ENCODE measurements at places on chromosomes 2 and 18.

GRCh38 chr2:238160206-238161129, 1.7 kb downstream of the ERFE start:
- H3K27me3 ChIP-seq, result no peaks in the 10 kb centered on the region
- H3K27ac ChIP-seq, result no peak overlapping the region
- H3K4me3 ChIP-seq, result no peak overlapping the region

DNA sequence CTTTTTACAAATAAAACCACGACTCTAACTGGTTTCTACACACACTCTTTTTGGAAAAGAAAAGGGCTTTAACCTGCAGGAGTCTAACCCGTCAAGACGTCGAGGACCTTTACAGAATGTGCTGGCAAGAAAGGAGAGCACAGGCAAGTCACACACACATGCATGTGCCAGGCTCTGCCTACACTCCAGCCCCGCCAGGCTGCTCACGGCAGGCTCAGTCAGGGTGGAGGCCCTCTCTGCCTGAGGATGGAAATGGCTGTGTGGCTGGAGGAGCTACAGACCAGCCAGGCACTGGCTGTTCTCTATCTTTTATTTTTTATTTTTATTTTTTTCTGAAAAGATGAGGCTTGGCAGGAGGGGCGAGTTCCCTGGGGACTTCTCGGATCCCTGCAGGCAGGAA, 10.2 kb downstream of the SIX3 start:
- no peak overlapping the region for H3K27ac ChIP-seq
- H3K4me1 ChIP-seq, result peaks cover 18% of the 10 kb centered on the region
- DNase-seq, result no peak
- peaks cover 16% of the 10 kb centered on the region for H3K27me3 ChIP-seq
- H3K4me3 ChIP-seq, result no peak overlapping the region

- H3K27me3 ChIP-seq, result no peaks in the 10 kb centered on the region
- H3K4me1 ChIP-seq, result no peaks in the 10 kb centered on the region
- H3K27ac ChIP-seq, result no peak overlapping the region
- H3K4me3 ChIP-seq, result no peak overlapping the region
Measured at GRCh38 chr18:48656582-48656981, 117.8 kb downstream of the CTIF start.

DNA sequence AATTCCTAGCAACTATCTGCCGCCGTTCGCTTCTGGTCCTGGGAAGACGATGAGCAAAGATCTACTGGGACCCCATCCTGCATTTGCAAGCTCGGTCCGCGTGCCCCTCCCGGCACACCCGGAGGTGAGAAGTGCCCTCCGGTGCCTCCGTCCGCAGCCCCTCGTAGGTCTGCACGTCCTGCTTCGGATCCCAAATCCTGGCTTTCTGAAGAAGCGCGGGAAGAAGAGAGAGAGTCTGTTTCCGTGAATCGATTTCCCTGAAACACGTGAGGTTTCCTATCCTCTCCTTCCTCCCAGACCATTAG, 5.0 kb upstream of the OSR1 start:
- H3K27me3 ChIP-seq, result peaks cover 14% of the 10 kb centered on the region
- H3K27ac ChIP-seq, result no peak overlapping the region
- no peak for DNase-seq
- H3K4me3 ChIP-seq, result peak overlapping the region; percentile 35

GRCh38 chr2:203693242-203693879, 13.1 kb upstream of the CD28 start:
- H3K36me3 ChIP-seq, result no peaks in the 10 kb centered on the region
- no peaks in the 10 kb centered on the region for H3K27me3 ChIP-seq
- peaks cover 24% of the 10 kb centered on the region for H3K4me1 ChIP-seq

DNA sequence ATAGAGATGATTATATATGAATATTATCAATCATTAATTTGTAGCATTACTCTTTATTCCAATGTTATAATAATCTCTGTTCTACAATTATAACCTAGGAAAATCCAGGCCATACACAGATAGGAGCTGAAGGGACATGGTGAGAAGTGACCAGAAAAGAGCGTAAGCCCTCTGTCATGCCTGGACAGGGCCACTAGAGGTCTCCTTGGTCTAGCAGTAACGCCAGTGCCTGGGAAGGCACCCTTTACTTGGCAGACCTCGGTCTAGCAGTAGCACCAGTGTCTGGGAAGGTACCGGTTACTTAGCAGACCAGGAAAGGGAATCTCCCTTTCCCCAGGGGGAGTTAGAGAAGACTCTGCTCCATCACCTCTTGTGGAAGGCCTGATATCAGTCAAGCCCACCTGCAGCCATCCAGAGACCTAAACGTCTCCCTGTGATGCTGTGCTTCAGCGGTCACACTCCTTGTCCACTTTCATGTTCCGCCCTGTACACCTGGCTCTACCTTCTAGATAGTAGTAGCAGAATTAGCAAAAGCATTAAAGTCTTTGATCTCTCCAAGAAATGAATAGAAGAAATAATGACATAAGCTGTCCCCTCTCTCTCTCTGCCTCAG, 447.5 kb upstream of the FSIP2 start:
- H3K4me3 ChIP-seq, result no peak overlapping the region
- peak; percentile 50 for DNase-seq
- H3K27ac ChIP-seq, result no peak overlapping the region
- H3K27me3 ChIP-seq, result no peaks in the 10 kb centered on the region

GRCh38 chr2:127177617-127178263, 42.4 kb downstream of the CYP27C1 start:
- no peak overlapping the region for H3K4me3 ChIP-seq
- H3K27ac ChIP-seq, result no peak overlapping the region

- DNase-seq, result no peak
- no peak within 1 kb of the TSS for H3K4me3 ChIP-seq
- no peak within 1 kb of the TSS for H3K27ac ChIP-seq
- H3K36me3 ChIP-seq, result no peaks in the 10 kb centered on the region
- H3K4me1 ChIP-seq, result no peaks in the 10 kb centered on the region
- H3K27me3 ChIP-seq, result no peaks in the 10 kb centered on the region
Measured at GRCh38 chr2:97713296-97714083, at the start of gene ZAP70. TSS of gene ZAP70 (plus strand) at chr2:97713576. CDS start at chr2:97724037, 10,461 bp downstream.

GRCh38 chr2:833180-833579, 117.5 kb upstream of the SNTG2 start:
- no peaks in the 10 kb centered on the region for H3K36me3 ChIP-seq
- H3K4me1 ChIP-seq, result peaks cover 11% of the 10 kb centered on the region
- H3K27me3 ChIP-seq, result no peaks in the 10 kb centered on the region

DNA sequence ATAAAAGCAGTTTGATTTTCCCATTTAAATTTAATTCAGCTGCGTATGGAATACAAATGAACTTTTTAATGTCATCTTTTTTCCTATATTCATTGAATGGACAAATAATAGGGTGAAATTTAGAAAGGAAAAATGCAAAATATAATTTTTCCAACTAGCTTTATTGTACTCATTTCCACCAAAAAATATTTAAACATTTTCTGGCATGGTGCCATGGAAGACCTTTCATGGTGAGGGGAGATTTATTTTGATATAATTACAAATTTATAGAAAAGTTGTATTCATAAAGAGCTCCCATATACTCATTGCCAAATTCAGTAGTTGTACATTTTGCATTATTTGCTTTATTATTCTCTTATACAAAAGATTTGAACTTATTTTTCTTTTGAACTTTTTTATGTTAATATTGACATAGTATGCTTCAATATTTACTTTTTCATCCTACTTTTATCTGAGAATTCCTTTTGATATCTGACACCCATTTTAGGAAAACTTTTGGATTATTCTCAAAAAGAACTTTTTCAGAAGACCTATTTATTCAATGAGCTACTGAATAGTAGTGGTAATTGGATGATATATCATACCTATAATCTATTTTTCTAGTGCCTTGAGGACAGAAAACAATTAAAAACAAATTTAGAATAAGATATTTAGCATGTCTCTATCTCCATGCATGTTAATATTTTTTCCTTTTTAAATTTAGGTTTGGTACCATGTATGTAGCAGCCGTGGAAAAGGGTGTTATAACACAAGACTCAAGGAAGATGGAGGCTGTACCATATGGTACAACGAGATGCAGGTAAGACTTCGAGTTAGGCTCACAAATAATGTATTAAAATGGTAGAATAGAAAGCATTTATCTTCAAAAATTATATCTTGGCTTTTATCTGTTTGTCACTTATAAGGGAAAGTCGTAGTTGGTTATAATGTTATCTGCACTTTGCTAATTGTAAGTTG, 37.5 kb downstream of the DDX1 start:
- peaks cover 41% of the 10 kb centered on the region for H3K36me3 ChIP-seq
- H3K4me1 ChIP-seq, result no peaks in the 10 kb centered on the region
- H3K27me3 ChIP-seq, result no peaks in the 10 kb centered on the region
- no peak overlapping the region for H3K4me3 ChIP-seq

- peaks cover 22% of the 10 kb centered on the region for H3K4me1 ChIP-seq
- no peak overlapping the region for H3K27ac ChIP-seq
- no peaks in the 10 kb centered on the region for H3K36me3 ChIP-seq
- no peak for DNase-seq
Measured at GRCh38 chr2:148875387-148876051, 492 bp downstream of the KIF5C start.

GRCh38 chr18:49764032-49764431, 49.3 kb downstream of the ACAA2 start:
- H3K36me3 ChIP-seq, result no peaks in the 10 kb centered on the region
- H3K27me3 ChIP-seq, result no peaks in the 10 kb centered on the region
- peaks cover 14% of the 10 kb centered on the region for H3K4me1 ChIP-seq
- DNase-seq, result peak; percentile 98
- no peak overlapping the region for H3K27ac ChIP-seq

GRCh38 chr18:78049281-78049680, 799.6 kb downstream of the GALR1 start:
- H3K4me1 ChIP-seq, result no peaks in the 10 kb centered on the region
- H3K4me3 ChIP-seq, result no peak overlapping the region
- H3K27ac ChIP-seq, result no peak overlapping the region
- no peaks in the 10 kb centered on the region for H3K27me3 ChIP-seq
- no peaks in the 10 kb centered on the region for H3K36me3 ChIP-seq

DNA sequence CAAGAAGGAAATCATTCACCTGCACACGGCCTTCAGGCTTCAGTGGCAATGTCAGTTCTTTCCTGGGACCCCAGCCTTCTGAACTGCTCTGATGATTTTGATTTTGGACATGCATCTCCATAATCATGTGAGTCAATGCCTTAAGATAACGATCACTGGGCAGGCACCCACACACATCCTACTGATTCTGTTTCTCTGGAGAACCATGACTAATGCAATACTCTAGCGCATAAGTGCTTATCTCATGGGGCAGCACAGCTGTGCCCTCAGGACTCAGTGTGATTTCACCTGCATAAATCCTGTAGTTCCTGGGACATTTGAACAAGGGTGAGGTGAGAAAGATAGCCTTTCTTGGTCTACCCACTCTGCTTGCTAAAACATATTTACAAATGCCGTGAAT, 144.6 kb downstream of the AKAIN1 start:
- DNase-seq, result no peak
- no peak overlapping the region for H3K4me3 ChIP-seq
- H3K36me3 ChIP-seq, result no peaks in the 10 kb centered on the region
- no peak overlapping the region for H3K27ac ChIP-seq
- H3K4me1 ChIP-seq, result no peaks in the 10 kb centered on the region

DNA sequence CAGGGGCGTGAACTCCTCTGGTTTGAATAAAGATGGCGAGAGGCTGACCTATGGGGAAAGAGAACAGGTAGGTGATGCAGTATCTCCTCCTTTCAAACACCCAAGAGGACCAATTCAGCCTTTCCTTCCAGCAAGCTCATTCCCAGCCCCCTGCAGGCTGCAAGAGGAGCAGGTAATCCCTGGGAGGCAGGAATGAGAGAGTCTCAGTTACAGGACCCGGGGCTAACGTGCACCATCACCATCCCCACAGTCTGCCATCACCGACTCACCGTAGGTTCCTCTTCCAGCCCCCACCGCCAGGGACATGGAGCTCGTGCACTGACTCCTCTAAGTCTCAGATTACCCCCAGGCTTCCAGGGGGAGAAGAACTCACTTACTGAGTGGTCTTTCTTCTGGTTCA, 26.7 kb downstream of the XDH start:
- no peaks in the 10 kb centered on the region for H3K27me3 ChIP-seq
- H3K4me1 ChIP-seq, result no peaks in the 10 kb centered on the region
- H3K36me3 ChIP-seq, result no peaks in the 10 kb centered on the region

DNA sequence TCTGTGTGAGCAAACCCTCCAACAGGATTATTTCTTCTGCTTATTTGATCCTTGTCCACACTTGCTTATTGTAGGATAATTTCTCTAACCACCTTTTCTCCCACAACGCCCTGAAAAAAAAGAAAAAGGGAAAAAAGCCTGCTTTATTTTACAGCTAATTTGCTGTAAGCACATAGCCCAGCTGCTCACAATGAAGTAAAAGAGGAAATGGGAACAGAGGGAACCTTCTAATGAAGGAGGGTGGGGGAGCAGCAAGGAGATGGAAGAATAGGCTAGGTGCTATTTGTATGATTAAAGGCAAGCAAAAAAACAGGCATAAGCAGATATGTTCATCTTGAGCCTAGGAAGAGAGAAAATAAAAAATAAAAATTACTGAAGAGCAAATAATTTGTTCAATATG, 331.6 kb downstream of the TXNL1 start:
- no peaks in the 10 kb centered on the region for H3K27me3 ChIP-seq
- DNase-seq, result no peak
- no peak overlapping the region for H3K27ac ChIP-seq
- H3K4me1 ChIP-seq, result no peaks in the 10 kb centered on the region

DNA sequence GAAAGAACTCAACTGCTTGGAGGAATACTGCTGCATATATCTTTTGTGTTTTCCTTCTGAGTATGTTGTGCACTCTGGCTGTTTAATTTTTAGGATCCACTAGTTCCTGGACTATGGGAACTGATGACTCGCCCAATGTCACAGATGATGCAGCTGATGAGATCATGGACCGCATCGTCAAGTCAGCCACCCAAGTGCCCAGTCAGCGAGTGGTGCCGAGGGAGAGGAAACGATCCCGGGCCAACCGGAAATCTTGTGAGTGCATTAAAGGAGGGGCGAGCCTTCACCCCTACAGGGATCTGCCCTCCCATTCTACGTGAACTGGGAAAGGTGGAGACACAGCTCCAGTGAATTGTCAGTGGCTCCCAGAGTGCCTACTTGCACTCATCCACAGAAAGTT, 59.6 kb downstream of the TPGS2 start:
- H3K36me3 ChIP-seq, result no peaks in the 10 kb centered on the region
- H3K4me3 ChIP-seq, result no peak overlapping the region
- no peaks in the 10 kb centered on the region for H3K27me3 ChIP-seq
- H3K27ac ChIP-seq, result no peak overlapping the region

DNA sequence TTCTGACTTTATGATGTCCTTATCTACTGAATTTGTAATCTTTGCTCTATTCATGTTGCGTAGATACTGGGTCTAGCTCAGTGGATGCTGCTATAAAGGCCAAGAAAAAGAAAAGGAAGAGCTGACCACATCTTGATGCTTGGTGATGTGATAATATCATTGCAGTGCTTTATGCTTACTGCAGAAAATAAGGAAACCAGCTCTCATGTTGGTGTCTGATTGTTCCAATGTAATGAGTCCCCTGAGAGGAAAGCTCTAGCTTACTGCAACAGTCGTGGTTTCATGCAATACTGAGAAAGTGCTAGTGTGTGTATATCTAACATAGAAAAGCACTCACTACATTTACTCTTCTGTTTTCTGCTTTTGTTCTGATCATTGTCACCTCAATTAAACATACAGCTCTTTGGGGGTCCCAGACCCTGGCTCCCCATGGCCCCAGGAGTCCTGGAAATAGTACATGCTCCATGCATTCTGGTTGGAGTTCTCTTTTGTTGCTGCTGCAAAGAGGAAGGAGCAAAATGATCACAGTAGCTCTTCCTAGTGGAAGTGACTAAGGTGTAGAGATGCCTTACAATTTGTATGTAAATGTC, 338.8 kb downstream of the CYRIA start:
- no peak overlapping the region for H3K27ac ChIP-seq
- H3K27me3 ChIP-seq, result no peaks in the 10 kb centered on the region
- H3K4me3 ChIP-seq, result no peak overlapping the region
- H3K36me3 ChIP-seq, result no peaks in the 10 kb centered on the region
- H3K4me1 ChIP-seq, result no peaks in the 10 kb centered on the region

Measured in thyroid gland (tissue), 4 donors.